ENCODE measurements at places on chromosomes 5 and 9.

DNA sequence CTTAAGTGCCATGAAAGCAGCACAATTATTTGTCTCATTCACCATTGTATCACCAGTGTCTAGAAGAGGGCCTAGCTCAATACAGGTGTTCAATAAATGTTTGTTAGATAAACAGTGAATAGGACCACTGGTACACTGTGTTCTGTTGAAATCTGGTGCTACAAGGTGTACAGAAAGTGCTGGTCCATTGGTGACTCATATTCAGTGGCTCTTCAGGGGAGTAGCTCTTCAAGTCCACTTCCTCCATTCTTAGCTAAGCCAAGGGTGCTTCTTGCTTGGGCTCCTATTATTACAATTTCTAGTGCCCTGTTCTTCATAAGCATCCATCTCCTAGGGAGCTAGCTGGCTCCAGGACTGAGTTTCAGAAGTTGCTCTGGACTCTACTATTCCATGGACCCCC, 6.4 kb upstream of the FCHO2 start:
- DNase-seq, result no peak

DNA sequence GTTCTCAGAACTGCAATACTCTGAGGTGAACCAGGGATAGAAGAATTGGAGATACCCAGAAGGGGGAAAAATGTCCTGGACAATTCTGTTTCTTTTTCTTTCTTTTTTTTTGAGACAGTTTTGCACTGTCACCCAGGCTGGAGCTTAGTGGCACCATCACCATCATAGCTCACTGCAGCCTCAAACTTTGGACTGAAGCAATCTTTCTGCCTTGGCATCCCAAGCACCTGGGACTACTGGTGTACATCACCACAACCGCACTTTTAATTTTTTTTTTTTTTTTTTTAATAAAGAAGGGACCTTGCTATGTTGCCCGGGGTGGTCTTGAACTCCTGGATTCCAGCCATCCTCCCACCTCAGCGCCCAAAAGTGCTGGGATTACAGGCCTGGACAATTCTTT, 1.9 kb downstream of the EMB start:
- no peak for DNase-seq

- no peak for DNase-seq
Observed at GRCh38 chr5:35861718-35862117, 5.0 kb downstream of the IL7R start.

DNA sequence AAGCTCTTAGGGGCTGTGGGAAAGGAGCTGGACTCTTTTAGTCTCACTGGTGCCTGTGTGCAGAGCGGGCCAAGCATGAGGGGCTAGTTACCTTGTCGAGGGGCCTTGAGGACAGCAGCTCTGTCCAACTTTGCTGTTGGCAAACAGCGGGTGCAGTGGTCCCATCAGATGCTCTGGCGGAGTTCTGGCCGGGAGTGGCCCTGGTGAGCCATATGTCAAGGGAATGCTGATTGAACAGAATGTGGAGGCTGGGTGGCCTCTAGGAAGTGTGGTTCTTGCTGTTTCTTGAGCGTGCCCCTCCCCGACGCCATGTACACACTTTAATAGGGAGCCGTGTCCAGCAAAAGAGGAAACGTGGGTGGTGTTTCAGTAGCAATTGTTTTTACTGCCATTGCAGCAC, 3.6 kb upstream of the ADAMTS2 start:
- no peak for DNase-seq

DNA sequence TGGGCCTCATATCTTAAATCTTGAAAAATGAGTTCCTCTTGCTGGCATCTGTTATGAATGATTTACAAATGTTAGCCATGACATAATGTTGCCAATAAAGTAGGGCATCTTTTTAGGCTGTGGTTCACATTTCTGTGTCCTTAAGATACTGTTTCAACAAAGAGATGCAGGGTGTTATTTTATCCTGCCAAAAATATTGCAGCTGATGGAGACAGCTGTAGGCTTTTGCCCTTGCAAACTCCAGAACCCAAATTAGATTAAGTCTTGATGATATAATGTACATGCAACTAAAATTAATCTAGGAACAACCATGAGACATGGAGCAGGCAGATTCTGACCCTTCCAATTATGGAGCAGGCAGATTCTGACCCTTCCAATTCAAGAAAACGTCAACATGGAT, 228.2 kb upstream of the GRIN3A start:
- DNase-seq, result no peak

- DNase-seq, result no peak
Observed at GRCh38 chr5:143646961-143647360, 165.0 kb upstream of the HMHB1 start.

GRCh38 chr9:72349240-72349639, 15.8 kb downstream of the ZFAND5 start:
- DNase-seq, result no peak

GRCh38 chr9:12643686-12644085, 49.5 kb upstream of the TYRP1 start:
- DNase-seq, result no peak

DNA sequence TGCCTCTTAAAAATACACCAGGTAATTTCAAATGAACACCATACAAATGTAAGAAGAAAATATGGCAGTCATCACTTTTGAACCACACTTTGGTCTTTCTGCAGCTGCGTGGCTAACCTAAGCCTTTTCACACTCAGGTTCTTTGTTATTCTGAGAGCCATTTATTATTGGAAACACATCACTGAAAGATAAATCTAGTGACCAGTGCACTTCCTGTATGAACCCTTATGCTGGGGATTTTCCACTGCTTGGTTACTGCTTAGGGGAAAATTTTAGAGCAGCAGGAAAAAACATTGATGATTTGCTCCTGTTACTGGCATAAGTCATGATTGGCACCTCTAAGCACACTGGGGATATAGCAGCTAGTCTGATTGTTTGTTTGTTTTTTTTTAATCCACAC, 58.6 kb upstream of the RANBP3L start:
- no peak for DNase-seq

- DNase-seq, result no peak
Observed at GRCh38 chr5:164728733-164729132, 1223.3 kb downstream of the MAT2B start.

DNA sequence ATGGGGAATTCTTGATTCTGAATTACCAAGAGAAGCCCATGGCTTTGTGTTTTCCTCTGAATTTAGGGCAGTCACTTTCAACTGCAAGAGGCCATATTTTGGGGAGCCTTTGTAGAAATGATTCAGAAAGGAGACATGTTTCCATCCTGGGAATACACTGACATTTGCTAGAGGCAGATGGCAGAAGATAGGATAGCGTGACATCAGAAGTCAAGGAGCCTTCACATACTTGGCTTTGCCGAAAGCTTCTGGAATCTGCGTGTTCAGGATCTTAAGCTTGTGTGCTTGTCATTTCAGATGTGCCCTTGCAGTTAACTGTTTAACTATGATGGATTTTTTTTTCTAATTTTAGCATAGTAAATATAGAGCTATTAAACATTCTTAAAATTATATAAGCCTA, 296.2 kb downstream of the ARHGEF28 start:
- DNase-seq, result no peak

- no peak for DNase-seq
Observed at GRCh38 chr5:74182603-74183002, 457.9 kb downstream of the ENC1 start.

DNA sequence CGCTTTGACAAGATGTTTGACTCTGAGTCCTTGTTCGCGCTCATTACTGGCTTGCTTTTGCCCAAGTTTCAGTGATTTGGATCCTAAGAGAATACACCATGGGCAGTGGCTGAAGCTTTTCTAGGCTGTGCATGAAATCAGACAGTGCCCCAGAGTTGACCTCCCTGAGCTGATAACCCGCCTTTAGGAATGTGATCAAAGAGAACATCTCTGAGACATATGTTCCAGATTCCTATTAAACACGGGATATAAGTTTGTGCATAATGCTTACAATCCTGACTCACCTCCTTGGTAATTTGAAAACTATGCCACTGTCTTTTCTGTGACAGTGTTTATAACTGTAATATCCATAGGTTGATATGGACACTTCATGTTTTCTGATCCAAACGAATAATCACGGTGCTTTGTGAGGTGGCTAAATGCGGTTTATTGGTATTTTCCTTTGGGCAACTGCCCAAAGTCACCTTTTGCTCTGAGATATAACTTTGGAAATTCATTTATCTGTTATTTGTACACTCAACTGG, 732.9 kb downstream of the MTRR start:
- no peak for DNase-seq

DNA sequence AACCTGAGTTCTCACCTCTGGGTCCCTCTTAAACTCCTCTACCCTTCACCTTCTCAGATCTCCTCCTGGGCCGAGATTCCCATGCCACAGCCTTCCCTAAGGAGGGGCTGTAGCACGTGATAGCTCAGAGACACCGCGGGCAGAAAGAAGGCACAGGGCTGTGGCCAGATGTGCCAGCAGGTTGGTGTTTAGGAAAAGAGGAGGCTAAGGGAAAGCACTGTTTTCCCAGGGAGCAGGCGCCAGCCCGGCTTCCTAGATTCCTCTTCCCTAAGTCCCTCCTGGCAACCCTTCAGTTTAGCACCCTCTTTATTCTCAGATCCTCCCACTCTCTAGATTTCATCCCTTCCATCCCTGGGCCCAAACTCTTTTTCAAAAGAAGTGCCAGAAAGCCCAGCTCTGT, 59.4 kb upstream of the CCNG1 start:
- peak; percentile 50 for DNase-seq

DNA sequence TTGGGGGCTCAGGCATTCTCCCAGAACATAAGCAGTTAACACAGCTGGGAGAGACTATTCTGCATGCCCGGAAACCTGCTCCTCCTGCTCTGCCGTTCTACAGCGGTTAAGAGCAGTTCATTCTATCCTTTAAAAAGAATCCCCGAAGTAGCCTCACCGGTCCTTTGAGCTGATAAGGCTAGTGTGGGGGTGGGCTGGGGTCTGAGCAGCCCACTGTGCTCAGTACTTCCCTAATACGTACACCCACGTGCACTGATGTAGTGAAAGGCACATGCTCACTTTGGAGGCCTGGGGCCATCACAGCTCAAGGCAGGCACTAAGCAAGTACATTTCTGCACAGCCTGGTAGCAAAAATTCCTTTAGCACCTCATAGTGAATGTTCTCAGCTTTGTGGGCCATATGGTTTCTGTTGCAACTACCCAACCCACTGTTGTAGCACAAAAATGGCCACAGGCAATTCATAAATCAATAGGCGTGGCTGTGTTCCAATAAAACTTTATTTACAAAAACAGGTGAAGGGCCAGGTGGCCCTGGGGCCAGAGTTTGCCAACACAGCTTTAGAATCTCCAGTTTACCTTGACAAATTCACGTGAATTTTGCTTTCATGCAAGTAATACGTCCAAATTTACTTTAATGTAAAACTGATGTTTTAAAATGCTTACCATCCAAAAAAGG, 136.4 kb downstream of the ZNF354C start:
- DNase-seq, result no peak

Data from H1 (cell line).